ENCODE measurements at places on chromosomes 1 and 21.

- no peak for DNase-seq
Observed at GRCh38 chr1:180358649-180359048, 128.6 kb downstream of the LHX4 start.

- no peak for DNase-seq
Observed at GRCh38 chr1:2300851-2301606, 72.9 kb downstream of the SKI start.

- DNase-seq: no peak
Observed at GRCh38 chr1:6588893-6589520, 9.2 kb downstream of the ZBTB48 start.

- no peak for DNase-seq
Observed at GRCh38 chr1:54275349-54275748, 75.4 kb downstream of the MRPL37 start.

DNA sequence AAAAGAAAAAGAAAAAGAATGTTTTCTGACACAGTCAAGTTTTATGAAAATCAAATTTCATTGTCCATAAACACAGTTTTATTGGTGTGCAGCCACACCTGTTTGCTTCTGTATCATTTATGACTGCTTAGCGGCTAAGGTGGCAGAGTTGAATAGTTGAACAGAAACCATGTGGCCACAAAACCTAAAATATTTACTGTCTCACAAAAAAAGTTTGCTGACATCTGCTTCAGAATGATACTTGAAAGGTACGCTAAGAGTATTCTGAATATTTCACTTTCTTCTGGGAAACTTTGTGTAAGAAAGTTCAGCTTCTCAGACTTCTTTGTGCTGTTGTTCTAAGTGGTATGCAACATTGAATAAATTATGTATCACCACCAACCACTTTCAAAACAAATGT, 6.2 kb downstream of the KCNK1 start:
- no peak for DNase-seq

DNA sequence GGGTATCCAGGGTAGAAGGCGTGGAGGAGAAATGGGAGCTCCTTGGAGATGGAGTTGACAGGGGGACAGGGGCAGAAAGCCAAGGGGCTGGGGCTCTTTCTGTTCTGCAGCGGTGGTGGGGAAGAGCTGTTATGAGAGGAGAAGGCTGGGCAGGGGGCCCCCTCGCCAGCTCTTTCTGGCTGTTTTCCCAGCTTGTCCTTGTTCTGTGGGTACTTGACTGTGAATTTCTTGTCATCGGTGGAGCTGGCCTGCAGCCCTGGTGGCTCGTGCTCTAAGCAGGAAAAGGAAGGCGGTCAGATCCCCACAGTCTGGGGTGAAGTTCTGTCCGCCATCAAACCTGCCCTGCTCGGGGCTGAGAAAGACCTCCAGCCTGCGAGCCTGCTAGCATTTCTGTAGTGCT, 7.6 kb downstream of the ZNF683 start:
- DNase-seq: no peak

- no peak for DNase-seq
Observed at GRCh38 chr1:236149696-236150228, 7.4 kb downstream of the GPR137B start.

- DNase-seq: no peak
Observed at GRCh38 chr1:38872401-38873026, 634 bp downstream of the MYCBP start.
